HCT116 (cell line): ENCODE measurements at places on chromosomes 5 and 9.

GRCh38 chr5:21807953-21808352 is 1045.2 kb downstream of the CDH12 start:
- DNase-seq: no peak

DNA sequence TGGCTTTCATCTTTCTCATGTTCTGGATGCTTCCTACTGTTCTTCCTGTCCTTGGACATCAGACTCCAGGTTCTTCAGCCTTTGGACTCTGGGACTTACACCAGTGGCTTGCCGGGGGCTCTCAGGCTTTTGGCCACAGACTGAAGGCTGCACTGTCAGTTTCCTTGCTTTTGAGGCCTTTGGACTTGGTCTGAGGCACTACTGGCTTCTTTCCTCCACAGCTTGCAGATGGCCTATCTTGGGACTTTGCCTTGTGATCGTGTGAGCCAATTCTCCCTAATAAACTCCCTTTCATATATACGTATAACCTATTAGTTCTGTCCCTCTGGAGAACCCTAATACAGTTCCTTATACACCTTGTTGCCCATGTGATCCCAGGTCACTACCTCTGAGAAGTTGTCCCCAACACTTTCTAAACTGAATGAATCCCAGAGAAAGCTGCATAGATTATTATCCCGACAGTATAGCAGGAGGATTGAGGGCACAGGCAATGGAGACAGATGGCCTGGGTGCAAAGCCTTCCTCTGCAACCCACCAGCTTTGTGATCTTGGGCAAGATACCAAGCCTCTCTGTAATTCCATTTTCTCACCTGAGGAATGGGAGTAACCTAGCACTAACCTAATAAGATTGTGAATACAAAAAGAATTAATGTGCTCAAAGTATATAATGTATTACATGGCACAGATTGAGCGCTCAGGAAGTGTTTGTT is 449.6 kb upstream of the BRINP1 start:
- DNase-seq: no peak

DNA sequence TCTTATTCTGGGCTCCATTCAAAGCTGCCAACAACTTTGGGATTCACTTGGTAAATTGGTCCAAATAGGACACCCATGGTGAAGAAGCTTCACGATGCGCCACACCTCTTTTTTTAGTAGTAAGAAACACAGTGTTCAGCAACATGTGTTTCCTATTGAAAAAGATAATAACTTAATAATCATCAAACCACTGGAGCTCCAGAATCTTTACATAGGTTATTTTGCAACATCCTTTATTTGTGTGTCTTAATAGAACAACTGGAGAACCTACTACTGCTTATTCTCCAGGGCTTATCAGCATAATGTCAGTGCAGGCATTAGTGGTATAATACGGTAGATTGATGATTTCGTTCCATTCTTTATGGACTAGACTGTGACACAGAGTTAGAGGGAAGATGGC is 63.3 kb upstream of the DAPK1 start:
- no peak for DNase-seq

DNA sequence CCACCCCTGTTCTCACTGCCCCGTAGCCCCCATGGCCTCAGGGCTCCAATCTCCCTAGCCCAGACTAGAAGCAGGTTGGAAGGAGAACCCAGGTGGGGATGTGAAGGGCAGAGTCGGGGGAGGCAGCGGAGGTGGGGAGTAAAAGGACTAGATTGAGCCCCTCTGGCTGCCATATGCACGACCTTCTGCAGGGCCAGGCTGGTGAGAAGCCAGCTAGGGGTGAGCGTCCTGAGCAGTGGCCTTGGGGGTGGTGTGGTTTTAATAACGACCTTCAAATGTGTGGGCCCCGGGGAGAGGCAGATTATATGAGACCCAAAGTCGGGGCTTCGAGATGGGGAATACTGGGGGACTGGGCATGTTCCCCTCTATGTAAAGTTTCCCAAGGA is 139.5 kb downstream of the C9orf50 start:
- no peak for DNase-seq
